NCI-H774 (cell line): ENCODE measurements at places on chromosomes 1 and 21.

DNA sequence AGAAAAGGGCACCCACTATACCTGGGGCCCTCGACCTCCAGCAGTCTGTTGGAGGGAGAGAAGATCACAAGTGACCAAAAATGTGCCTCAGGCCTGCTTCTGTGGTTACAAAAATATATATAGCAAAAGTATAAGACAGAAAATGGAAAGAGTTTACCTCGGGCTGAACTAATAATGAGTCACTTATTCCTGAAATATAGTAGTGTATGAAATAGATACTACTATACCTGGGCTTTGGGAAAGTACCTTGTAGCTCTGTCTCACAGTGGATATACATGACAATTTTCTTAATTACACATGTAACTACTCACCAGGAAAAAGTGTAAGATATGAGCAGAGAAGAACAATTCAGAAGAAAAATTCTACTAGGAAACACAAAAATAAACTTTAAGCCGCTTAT lies 7.3 kb upstream of the APCS start:
- DNase-seq: no peak

- DNase-seq: no peak
Measured at GRCh38 chr1:44021581-44022321, 9.5 kb downstream of the SLC6A9 start.

DNA sequence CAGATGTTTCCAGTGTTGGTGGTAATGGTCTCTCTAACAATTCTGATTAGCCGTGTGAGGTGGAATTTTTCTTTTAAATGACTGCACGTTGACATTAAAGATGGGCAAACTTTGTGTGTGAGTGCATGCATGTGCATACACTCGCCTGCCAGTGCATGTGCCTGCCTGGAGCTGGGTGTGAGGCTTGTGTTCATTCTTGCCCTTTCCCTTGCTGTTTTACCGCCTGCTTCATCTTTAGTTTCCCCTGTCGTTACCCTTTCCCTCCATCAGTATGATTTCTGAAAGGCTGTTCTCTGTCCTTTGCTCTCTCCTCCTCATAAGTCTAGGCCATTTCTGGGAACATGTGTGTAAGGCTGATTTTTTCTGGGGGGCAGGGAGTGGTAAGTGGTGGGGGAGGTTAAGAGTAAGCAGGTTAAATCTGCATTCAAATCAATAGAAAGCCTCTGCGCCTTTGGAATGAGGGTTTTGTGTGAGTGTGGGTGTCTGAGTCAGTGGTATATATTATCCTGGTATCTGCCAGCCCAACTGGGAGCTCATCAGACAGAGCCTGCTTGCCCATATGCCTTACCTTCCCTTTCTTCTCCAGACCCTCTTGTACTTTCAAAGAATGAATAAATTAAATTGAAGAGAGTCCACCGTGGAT lies 112.5 kb downstream of the PBX1 start:
- no peak for DNase-seq

- no peak for DNase-seq
Measured at GRCh38 chr1:20873311-20873710, 86.2 kb upstream of the HP1BP3 start.

DNA sequence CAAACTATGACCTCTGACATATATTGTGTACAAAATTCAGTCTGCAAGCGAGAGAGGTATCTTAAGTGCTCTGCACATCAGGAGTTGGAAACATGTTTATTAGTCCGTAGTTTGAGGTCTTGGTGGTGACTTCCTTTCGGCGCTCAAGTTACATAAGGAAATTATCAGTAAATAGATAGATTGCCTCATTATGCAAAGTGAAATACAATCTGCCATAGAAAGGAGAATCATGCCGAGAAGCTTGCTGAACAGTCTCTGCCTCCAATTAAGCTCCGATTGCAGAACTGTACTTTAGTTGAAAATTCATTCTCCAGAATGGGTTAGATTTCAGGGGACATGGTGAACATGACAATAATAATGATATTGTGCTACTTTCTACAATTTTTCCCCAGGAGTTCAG lies 271.8 kb downstream of the BRINP2 start:
- DNase-seq: no peak

DNA sequence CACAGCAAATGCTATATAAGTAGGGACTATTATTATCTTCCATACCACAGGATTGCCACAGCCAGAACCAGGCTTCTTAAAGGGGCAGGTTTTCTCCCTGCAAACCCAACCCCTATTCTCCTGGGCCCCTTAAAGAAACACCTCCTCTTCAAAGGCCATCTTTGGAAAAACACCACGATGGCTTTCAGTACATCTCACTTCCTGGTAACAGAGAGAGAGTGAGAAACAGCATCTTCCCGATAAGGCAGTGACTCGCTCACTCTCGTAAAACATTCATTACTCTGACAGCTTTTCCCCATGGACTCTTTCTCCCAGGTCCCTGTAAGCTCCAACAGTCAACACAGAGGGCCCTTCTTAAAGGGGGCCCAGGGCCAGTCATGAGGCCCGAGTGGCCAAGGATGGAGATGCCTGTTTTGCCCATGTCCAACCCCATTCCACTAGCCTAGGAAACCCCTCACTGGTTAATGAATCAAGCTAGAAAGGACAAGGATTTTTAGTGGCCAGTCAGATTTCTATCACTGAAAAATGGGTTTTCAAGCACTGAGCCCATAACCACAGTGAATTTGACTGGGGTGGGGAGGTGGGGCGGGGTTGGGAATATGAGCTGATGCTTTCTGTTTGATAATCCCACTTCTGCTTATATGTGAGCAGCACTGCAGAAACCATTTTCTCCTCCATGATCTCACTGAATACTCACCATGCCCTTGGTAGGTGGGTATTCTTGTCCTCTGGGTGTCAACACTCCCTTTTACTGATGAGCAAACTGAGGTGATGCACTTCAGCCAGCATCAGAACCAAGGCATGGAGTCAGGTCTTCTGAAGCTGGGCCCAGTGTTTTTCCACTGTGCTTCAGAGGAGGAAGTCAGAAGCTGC lies 3.6 kb upstream of the NAV1 start:
- DNase-seq: no peak

DNA sequence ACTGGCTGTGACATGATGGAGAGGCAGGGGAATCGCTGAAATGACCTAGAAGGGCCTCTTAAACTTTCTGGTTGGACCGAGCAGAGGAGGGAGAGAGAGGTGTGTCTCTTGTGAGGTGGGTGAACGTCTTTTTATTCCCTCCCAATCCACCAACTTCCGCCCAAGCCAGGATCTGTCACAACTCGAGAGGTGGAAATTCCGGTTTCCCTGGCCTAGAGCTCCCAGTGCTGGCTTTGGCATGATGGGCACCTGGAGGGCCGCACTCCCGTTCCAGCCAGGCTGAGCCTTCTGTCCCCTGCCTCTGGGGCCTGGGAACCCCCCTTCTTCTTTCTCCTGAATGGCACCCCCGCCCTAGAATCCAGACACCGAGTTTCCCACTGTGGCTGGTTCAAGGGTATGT lies at the start of gene SEMA4A:
TSS of gene SEMA4A (plus strand) at position 224 of the 400 bp plus-strand sequence. CDS start 994 bp downstream, outside the sequence.
- no peak for DNase-seq

DNA sequence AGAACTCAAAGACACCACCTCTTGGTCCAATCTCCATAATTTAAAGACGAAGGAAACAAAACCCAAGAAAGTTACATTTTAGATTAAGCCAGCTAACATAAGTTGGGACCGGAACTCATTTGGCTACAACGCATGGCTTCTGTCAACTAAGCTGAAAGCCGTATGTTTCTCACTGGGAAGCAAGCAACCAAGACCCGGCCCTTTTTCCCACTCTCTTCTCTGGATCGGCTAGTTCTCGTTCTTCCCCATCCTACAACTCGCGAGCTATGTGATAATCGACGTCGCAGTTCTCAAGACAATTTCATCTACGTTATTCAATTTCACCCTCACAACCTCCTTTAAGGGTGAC lies 601 bp downstream of the CCT8 start:
- no peak for DNase-seq

DNA sequence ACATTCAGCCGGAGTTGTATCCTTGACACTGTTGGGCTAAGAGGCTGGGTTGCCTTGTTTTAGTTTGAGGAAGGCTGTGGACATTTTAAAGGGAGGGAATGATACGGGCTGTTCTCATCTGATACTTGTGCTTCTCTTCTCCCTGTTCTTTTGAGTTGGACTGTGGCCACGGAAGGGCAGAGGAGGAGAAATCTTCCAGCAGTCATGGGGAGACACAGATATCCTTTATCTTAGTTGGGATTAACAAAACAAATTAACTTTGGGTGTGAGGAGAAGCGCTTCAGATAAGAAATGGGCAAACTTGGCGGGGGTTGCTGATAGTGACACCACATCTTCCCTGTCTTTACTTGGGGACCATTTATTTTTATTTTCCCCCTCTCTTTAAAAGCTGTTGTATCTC lies 138.8 kb downstream of the ROR1 start:
- no peak for DNase-seq

DNA sequence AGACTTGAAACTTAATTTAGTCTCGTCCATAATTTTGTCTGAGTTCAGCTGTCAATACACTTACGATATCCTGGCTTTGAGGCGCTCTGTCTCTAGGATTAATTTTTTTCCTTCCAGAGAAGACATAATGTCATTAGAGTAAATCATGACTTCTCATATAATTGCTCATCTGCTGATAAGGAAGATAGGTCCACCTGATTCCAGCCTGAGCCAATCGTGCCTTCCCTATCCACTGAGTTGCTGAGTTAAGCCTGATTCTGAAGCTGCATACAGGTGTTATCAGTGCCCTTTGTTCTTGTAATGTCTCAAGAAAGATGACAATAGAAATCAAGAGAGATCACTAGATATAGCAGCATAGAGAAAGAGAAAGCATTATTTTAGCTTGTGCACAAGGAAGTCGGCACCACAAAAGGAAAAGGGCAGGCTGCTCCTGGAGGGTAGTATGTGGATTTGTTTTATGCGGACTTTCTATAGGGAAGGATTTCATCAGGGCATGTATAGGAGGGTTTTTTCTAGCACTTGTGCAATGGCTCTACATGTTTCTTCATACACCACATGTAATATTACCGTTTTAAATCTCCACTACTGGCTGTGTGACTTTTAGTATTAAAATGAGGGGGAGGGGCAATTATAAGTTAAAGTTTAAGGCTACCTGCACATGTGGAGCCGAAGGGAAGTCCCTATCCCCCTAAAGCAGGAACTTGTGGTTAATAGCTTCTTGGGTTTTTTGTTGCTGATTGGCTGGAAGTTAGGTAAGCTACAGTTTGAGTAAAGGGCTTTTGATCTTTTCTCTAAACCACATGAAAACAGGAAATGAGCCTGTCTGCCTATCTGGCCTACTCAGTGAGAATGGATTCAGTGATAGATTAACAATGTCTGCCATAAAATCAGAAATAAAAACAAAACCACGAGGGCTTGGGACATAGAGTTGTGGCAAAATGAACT lies 133.4 kb downstream of the PLPPR5 start:
- no peak for DNase-seq

DNA sequence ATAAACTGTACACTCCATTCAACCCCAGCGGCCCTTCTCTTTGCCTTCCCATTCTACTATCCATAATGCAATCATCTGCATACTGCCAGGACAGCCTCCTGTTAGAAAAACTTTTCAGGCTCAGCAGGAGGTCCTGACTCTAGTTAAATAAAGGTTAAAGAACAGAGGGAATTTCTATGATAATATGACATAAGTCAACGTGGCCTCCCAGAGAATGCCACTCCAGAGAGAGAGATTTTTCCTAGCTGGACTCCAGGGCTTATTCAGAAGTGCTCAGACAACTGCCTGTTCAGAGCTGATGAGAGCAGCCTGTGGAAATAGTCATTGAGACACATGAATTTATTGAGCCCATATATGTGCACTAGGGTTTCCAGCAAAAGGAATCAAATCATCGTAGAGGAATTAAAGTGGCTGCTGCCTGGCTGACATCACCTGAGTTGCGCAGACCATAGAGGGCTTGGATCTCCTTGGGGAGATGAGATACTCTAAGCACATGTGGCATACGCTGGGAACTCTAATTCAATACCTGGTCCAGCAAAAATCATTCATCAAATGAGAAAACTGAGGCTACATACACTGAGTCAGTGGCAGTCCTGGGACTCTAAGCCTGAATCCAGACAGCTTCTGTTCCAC lies 736.2 kb downstream of the PTPRU start:
- DNase-seq: no peak

DNA sequence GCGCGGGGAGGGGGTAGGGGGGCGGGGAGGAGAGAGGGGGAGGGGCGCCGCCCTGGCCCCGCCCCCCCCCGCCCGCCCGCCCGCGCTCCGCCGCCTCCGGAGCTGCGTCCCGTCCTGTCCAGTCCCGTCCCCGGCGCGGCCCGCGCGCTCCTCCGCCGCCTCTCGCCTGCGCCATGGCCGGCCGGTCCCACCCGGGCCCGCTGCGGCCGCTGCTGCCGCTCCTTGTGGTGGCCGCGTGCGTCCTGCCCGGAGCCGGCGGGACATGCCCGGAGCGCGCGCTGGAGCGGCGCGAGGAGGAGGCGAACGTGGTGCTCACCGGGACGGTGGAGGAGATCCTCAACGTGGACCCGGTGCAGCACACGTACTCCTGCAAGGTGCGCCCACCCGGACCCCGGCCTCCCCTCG lies at the start of gene AGRN:
TSS of gene AGRN (plus strand) at position 121 of the 405 bp plus-strand sequence. CDS start at position 174, 53 bp downstream.
- DNase-seq: no peak
